NCI-H226 (cell line): ENCODE measurements at places on chromosomes 11 and 22.
A peak's percentile ranks its signal among the peaks of the same experiment; 100 is the strongest.

DNA sequence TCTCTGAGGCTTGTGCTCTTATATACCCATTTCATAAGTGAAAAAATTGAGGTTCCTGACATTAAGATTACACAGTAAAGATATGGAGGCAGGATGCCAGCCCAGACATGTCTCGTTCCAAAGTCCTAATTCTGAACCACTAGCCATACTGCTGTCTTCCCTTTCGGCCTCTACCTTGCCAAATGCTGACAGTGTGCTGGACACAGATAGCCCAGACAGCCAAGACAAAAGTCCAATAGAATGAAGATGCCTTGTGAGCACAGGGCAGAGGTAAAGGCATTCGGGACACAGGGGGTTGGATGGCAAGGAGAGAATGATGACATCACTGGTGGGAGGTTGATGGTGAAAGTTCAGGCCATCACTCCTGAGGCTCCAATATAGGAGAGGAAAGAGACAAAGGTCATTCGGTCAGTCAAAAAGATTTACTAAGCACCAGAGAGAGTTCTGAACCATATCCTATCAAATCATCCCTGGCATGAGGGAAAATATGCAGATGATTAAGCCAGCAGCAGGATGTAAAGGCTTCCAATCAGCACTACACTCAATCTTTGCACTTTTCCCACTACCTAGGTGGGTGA is 174.0 kb upstream of the MTMR2 start:
- peak; percentile 65 for DNase-seq

DNA sequence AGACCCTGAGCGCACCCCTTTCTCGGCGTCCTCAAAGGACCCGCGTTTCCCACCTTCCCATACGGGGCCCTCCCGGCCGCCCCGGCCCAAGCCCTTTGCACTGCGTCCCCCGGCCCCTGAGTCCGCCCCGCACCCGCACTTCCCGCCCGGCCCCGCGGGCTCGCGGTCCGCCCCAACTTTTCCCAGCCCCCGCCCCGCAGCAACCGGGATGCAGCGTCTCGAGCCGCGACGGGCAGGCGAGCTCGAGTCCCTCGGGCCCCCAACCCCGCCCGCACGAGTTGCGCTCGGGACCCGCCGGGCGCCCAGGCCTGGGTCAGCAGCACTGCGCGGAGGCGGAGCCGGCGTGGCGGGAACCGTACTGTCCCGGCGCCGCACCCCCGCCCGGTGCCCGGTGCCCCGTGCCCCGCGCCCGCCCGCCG is 371 bp downstream of the SMCO4 start:
- DNase-seq, result no peak

DNA sequence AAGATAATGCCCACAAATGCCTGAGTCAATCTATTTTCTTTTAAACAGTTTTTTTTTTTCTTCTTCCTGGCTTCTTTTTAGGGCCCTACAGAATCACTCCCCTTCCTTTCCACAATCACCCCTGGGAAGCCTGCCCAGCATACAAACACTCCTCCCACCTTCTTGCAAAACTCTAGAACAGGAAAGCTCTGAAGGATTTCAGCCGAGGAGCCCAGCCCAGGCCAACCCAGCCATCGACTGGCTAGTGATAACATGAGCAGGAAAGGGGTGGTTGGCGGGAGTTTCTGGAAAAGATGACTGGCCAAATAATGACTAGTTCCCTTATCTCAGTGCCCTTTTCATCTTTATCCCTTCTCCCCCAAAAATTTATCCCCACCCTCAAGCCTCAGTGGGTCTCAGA is 68.2 kb downstream of the USP35 start:
- DNase-seq, result peak; percentile 97

DNA sequence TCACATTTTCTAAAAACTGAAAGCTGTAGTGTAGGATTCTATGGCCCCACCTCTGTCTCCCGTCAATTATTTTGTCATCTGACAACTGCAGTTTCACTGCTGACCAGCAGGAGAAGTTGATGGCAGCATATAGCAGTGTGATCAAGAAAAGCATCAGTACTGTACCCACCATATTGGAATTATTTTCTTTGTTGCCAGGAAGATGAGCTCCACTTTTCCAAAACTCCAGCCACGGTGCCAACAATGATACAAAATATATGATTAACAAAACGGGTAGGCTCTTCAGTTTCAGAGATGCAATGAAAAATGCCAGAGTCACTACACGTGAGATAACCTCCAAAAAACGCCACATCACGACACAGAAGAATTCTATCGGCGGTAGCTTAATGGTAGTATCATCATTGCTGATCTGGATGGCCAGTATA is 41.3 kb downstream of the XKR3 start:
- no peak for DNase-seq

DNA sequence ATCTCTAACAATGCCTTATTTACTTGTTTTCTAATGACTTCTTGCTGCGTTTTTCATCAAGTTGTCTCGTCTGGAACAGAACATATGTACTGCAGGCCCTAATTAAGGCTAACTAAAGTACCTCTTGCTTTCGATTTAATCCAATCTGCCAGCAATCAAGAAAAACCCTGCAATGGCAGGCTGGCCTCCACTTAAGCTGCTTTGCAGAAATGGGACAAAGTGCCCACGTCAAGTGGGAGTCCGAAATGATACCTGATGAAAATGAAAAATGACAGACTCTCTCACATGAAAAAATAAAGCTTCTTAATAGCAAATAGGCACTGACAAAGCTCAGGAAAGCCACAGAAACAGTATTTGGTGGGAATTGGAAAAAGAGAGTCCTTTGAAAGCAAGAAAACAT is 1454.7 kb downstream of the FAM181B start:
- DNase-seq, result no peak

DNA sequence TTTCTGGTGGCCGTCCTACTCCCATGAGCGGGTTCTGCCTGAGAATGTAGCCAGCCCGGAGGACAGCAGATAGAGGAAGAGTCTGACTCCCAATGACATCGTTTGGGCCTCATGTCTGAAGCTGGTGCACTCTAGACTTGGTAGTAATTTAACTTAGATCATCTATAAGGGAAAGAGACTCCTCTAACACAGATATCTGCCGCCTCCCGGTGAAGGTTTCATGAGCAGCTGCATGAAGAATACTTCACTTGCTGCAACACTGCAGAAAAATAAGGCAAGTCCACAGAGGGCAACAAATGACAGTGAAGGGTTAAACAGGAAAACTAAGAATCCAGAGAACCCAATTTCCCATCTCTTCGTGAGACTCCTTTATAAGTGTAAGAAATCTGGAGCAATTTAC is 5.9 kb upstream of the ARL2 start:
- no peak for DNase-seq

- no peak for DNase-seq
Measured at GRCh38 chr11:18836417-18836816, 44.8 kb upstream of the PTPN5 start.

GRCh38 chr11:531919-532526 is 3.4 kb downstream of the HRAS start:
- DNase-seq, result no peak

DNA sequence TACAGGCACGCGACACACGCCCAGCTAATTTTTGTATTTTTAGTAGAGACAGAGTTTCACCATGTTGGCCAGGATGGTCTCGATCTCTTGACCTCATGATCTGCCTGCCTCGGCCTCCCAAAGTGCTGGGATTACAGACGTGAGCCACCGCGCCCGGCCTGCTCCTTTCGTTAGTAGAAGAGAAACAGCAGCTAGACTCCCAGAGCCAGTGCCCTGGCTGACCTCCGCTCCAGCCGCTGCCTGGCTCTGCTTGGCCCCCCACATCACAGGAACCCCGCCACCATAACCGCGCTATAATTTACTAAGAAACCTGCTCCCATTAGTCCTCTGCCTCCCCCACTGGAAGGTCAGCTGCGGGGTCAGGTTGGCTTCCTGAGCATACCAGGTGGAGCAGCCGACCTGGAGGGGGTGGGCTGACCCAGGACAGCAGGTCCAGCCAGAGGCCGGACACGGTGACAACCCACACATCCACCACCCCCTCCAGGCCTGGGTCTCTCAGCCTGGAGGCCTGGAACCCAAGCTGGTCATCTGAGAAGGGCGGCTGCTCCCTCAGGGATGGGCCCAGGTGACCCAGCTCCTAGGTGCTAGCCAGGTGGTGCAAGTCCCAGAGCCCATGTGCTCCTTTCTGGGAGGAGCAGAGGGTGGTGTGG is 7.5 kb upstream of the POLDIP3 start:
- DNase-seq, result no peak

DNA sequence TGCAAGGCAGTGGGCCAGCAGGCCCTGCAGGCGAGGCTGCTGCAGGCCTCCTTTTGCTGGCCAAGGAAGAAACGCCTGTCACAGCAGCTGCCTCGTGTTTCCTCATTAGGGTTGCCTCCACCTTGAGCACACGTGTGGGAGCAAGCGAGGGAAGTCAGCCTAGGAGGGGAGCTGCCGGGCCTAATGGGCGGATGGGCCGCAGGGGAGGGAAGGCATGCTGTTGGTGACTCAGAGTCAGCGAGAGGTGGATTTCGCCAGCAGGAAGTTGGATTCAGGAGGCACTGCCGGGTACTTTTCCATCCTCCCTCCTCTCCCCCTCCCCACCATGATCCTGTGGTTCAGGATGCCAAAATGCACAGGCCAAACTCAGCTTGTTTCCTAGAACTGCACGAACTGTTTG is 498.7 kb downstream of the METTL15 start:
- DNase-seq, result peak; percentile 83

DNA sequence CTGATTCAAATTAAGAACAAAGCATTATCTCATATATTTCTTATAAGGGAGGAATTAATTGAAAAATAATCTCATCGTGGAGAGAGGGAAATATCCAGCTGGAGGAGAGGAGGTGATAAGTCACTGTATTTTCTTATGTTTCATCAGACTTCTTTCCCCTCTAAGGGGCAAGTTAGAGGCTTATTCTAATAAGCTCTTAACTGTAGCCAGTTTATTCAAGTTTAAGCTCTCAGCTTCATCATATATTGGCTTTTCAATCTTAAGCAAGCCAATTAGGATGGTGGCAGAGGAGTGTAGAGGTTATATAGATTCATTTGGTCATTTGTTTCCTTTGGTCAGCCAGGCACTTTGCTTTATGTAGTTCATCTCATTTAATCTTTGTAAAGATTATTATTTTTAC is 256.7 kb downstream of the GRM5 start:
- DNase-seq, result no peak

GRCh38 chr11:105152021-105152512 is 12.5 kb upstream of the CARD18 start:
- DNase-seq, result no peak

GRCh38 chr11:34315394-34315793 is 42.4 kb downstream of the ABTB2 start:
- no peak for DNase-seq

- no peak for DNase-seq
Measured at GRCh38 chr11:111378861-111379601, at the start of gene POU2AF1. POU2AF1 (minus strand) TSS chr11:111379275; CDS start chr11:111379177, 98 bp downstream.

- DNase-seq, result no peak
Measured at GRCh38 chr11:40797981-40798380, 661.5 kb downstream of the LRRC4C start.

DNA sequence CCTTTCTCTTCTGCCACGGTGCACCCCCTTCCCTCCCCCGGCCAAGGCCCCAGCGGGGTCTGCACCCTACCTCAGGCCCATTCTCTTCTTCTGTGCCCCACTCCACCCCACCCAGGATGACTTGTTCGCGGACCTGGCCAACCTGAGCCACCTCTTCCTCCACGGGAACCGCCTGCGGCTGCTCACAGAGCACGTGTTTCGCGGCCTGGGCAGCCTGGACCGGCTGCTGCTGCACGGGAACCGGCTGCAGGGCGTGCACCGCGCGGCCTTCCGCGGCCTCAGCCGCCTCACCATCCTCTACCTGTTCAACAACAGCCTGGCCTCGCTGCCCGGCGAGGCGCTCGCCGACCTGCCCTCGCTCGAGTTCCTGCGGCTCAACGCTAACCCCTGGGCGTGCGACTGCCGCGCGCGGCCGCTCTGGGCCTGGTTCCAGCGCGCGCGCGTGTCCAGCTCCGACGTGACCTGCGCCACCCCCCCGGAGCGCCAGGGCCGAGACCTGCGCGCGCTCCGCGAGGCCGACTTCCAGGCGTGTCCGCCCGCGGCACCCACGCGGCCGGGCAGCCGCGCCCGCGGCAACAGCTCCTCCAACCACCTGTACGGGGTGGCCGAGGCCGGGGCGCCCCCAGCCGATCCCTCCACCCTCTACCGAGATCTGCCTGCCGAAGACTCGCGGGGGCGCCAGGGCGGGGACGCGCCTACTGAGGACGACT is 15.9 kb downstream of the RTN4RL2 start:
- no peak for DNase-seq

GRCh38 chr11:129117595-129118350 is 74.4 kb downstream of the ARHGAP32 start:
- DNase-seq, result peak; percentile 29

- DNase-seq, result no peak
Measured at GRCh38 chr11:1493650-1494244, 7.2 kb upstream of the MOB2 start.

DNA sequence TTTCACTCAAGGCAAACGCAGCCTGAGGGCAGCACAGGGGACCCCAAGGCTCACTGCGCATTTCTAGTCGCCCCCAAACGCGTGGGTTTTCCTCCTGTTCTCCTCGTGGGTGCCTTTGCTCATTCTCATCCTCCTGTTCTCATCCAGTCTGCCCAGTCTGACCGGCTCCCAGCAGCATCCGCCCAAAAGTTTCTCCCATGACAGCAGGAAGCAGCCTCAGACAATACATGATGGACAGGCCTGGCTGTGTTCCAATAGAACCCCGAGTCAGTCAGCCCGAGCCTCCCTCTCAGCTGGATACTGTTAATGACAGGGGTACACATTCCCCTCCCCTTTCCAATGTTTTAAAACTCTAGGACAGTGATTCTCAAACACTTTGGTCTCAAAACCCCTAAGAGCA is 22.5 kb upstream of the KRTAP5-7 start:
- no peak for DNase-seq

- DNase-seq, result peak; percentile 33
Measured at GRCh38 chr11:126378763-126379162, 23.3 kb downstream of the ST3GAL4 start.

GRCh38 chr11:112516261-112516660 is 255.6 kb upstream of the PLET1 start:
- DNase-seq, result no peak

- no peak for DNase-seq
Measured at GRCh38 chr11:132901638-132902471, 630.4 kb downstream of the OPCML start.

GRCh38 chr11:18844753-18845367 is 53.3 kb upstream of the PTPN5 start:
- DNase-seq, result peak; percentile 22
